Naive thymus-derived CD8-positive, alpha-beta T cell (primary cell): ENCODE measurements at places on chromosomes 3 and 15. TPM values are rescaled to one million over a fixed set of nuclear protein-coding genes. Genes with fewer than 3 reads are reported as not detected.
A peak's percentile ranks its signal among the peaks of the same experiment; 100 is the strongest.

GRCh38 chr3:64759811-64760210 lies 72.0 kb upstream of the ADAMTS9 start:
- no peak for DNase-seq

DNA sequence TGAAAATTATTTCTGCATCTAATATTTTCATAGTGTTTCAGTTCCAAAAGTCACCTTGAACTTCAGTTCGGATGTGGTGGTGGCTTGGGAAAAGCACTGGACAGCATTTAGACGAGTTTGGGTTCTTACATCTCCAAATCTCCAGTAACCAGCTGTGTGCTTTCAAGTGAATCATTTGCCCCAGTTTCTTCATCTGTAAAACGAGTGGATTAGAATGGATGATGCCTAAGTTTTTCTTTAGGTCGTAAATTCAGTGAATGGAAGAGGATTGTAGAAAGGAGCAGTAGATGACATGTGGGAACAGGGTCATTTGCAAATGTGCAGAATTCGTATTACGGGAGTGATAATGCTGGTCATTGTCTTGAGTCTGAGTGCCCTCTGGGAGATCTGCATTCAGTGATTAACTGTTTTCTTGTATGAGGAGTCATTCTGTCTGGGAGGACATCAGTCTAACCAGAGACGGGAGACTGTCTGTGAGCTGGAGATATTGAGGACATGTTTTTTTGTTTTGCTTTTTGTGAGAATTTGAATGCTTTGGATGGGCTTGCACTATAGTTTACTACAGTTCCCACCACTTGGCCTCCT lies 641.6 kb upstream of the TBL1XR1 start:
- no peak for DNase-seq

GRCh38 chr15:43872416-43873020 lies 45.7 kb downstream of the WDR76 start:
- peak; percentile 16 for DNase-seq

- no peak for DNase-seq
Measured at GRCh38 chr3:128616516-128617269, 33.9 kb downstream of the RPN1 start.

- DNase-seq = no peak
Measured at GRCh38 chr15:45810201-45810600, 175.4 kb downstream of the SQOR start.

DNA sequence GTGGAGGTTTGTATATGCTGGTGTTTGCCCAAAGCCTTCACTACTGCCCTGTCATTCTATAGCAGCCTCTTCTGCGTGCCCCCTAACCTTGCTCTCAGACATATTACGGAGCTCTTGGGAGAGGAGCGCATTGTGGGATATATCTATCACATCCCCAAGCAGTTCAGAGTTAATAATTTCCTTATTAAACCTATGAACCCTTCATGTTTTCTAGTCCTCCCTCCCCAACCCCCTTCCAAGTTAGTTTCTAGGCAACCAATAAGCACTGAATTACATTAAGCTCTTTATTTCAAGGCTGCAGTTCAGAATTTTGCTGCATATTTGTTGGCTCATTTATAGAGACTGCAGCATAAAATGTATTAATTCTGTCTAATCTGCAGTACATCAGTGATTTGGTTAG lies 57.3 kb upstream of the GRM7 start:
- DNase-seq = no peak

DNA sequence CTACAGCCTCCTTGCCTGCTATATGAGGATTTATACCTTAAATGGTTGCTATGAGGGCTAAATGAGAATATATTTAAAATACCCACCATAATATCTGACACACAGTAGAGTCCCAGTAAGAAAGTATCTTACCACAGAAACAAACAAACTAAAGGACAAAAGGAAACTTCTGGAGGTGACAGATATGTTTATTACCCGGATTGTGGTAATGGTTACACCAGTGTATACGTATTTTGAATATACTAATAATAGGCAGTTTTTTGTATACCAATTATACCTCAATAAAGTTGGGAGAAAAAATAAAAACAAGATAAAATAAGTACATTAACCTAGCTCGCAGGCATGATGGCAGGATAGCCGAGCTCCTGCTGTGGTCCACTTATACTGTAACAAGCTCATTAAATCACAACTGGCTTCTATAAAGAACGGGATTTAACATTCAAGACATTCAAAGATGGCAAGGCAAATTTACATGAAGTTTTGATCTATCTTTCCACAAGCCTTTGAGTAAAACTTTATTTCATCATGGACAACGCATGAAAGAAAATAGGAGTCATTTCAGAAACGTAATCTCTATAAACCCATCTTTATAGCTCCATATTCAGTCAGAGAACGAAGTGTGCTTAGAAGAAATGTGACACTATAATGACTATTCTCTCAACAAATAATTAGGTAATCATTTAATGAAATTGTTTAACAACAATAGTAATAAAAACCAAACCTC lies 1.5 kb downstream of the RPN1 start:
- DNase-seq = no peak

Gene CNTN4
- not detected for total RNA-seq

Gene PLOD2
- total RNA-seq = not detected

Gene ASB14
- not detected for total RNA-seq

Gene OSTN
- not detected for total RNA-seq

Gene GSK3B
- total RNA-seq = 38.1 TPM
